Mammary microvascular endothelial cell (primary cell): ENCODE measurements at places on chromosomes 13 and 19. TPM values are rescaled to one million over a fixed set of nuclear protein-coding genes. Genes with fewer than 3 reads are reported as not detected.

The CYP4F2 gene
- not detected in 2 replicates for total RNA-seq

The SULT2B1 gene
- not detected in 2 replicates for total RNA-seq

The CLEC17A gene
- not detected in 2 replicates for total RNA-seq

The SLC6A16 gene
- 0.07 and 0.10 TPM in 2 replicates for total RNA-seq

The APLP1 gene
- total RNA-seq: 3.9 and 7.4 TPM in 2 replicates

The NTF4 gene
- total RNA-seq: not detected in 2 replicates

The SMIM7 gene
- 75.2 and 79.1 TPM in 2 replicates for total RNA-seq

The NCR1 gene
- total RNA-seq: not detected in 2 replicates

The CEACAM3 gene
- not detected in 2 replicates for total RNA-seq

The AMER2 gene
- total RNA-seq: not detected in 2 replicates

The METTL21C gene
- total RNA-seq: not detected in 2 replicates

The HDGFL2 gene
- 69.2 and 73.0 TPM in 2 replicates for total RNA-seq

The SYT3 gene
- total RNA-seq: not detected in 2 replicates

The ALOX5AP gene
- total RNA-seq: 2.6 TPM in 1 of 2 replicates, not detected in the other

The TTYH1 gene
- total RNA-seq: not detected in 2 replicates
